ENCODE measurements at places on chromosomes 7 and 10.

GRCh38 chr10:69408318-69409175 is 8.2 kb downstream of the TACR2 start:
- DNase-seq = peak; percentile 94

- peak; percentile 52 for DNase-seq
Measured at GRCh38 chr10:95201736-95202135, 7.7 kb downstream of the ACSM6 start.

GRCh38 chr10:131231965-131232541 is 79.5 kb downstream of the TCERG1L start:
- DNase-seq = no peak

- DNase-seq = no peak
Measured at GRCh38 chr7:157923903-157924630, 587.3 kb downstream of the DNAJB6 start.

DNA sequence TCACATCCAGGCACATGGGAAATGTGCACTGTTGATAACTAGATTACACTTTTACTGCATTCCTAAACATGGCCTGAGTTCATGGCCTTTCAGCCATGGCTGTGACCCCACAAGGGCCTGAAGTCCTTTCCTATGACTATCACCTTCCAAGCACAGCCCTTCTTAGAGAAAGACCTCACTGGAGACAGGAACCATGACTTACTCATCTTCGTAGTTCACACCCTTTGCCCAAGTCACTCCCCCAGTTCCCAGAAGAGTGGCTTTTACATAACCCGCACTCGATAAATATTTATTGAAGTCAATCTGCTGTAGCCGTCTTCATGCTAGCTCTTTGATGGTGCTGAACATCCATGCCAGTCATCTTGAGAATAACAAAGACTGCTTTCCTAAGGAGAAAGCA is 632.5 kb upstream of the NRP1 start:
- DNase-seq = no peak

GRCh38 chr7:137564677-137565076 is 221.1 kb upstream of the PTN start:
- DNase-seq = no peak

- DNase-seq = no peak
Measured at GRCh38 chr7:51121931-51122425, 194.6 kb downstream of the COBL start.

- DNase-seq = no peak
Measured at GRCh38 chr10:111599943-111600342, 523.1 kb downstream of the ADRA2A start.

DNA sequence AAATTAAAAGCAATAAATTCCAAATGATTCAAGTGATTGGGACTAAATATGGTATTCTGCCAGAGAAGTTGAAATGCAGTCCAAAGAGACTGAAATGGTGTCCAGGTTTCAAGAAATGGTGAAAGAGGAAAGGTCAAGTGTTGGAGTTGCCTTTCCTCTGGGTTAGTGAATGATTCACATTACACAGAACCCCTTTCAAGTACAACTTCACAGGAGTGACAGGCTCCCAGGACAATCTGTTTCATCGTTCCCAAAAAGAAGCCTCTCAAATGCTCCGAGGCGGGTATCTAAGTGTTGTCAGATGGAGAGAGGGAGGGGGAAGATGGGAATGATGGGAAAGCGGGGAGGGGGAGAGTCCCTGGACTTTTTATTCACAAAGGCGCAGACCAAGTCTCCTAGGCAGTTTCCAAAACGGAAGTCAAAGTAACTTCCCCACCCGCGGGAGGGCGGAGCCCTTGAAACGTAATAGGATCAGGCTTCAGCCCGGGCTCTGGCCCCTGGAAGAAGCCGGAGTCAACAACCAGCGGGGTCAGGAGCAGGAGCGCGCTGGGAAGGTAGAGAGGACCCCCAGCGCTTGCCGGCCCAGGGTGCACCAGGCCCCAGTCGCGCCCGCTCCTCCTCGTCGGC is 754 bp downstream of the SLC25A13 start:
- peak; percentile 65 for DNase-seq

- DNase-seq = no peak
Measured at GRCh38 chr10:3757638-3758490, 27.1 kb downstream of the KLF6 start.

GRCh38 chr7:80287400-80288174 is 153.0 kb downstream of the GNAI1 start:
- no peak for DNase-seq

- no peak for DNase-seq
Measured at GRCh38 chr7:80703272-80703671, 64.8 kb downstream of the CD36 start.

- DNase-seq = no peak
Measured at GRCh38 chr10:19944911-19945663, 128.9 kb downstream of the PLXDC2 start.

GRCh38 chr10:4532467-4532866 is 293.5 kb upstream of the AKR1E2 start:
- peak; percentile 90 for DNase-seq

- DNase-seq = peak; percentile 13
Measured at GRCh38 chr10:22022257-22023032, 18.9 kb upstream of the DNAJC1 start.

GRCh38 chr10:77773631-77774426 is 136.2 kb upstream of the KCNMA1 start:
- no peak for DNase-seq

DNA sequence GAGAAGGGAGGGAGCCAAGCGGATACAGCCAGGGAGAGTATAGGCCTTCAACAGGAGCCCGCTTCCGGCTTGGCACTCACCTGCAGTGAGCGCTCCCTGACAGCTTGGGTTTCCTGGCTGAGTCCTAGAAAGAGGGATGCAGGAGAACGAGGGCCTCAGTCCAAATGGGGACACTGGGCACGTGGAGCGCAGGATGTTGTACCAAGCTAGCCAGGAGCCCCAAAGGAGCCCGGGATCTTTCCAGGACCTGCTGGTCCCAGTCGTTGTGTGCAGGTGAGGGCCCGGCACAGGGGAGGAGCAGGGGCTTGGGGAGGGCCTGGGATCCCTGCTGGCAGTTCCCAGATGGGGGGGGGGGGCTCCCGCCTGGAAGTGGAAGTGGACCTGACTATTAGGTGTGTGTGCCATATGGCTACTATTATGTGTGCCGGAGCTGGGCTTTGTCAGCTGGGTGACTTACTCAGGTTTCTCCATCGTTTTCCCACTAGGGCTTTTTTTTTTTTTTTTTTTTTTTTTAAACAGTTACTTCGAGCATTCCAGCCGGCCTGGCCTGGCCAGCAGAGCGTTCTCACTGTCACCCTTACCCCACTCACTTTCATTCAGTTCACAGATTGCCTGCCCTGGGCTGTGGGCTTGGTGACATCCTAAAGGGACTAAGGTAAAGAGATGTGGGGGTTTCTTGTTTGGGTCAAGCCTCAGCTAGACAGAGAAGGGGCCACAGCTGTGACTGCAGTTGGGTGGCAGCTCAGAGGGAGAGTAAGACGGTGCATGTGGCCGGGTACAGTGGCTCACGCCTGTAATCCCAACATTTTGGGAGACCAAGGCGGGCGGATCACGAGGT is 3.8 kb downstream of the AGAP3 start:
- no peak for DNase-seq

GRCh38 chr7:110771717-110772116 is 319.2 kb upstream of the LRRN3 start:
- DNase-seq = no peak

DNA sequence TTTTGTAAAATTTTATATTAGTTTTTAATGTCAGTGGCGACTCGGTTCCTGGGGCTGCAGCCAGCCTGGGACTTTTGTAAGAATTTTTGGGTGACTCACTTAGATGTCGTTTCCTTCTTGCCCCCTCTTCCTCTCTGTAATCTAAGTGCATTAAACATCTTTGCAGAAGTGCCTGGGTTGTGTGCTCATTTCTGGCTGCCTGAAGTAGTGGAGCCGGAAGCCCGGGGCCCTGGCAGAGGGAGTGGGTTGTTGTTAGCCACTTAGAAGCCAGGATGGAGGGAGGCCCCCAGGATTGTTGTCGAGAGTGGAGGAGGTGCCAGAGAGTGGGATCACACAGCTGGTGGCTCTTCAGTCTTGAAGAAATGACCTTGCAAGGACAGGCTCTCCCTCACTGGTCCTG is 11.0 kb upstream of the TRIM8 start:
- peak; percentile 72 for DNase-seq

GRCh38 chr7:95046494-95047240 is 139.3 kb downstream of the PPP1R9A start:
- DNase-seq = no peak

DNA sequence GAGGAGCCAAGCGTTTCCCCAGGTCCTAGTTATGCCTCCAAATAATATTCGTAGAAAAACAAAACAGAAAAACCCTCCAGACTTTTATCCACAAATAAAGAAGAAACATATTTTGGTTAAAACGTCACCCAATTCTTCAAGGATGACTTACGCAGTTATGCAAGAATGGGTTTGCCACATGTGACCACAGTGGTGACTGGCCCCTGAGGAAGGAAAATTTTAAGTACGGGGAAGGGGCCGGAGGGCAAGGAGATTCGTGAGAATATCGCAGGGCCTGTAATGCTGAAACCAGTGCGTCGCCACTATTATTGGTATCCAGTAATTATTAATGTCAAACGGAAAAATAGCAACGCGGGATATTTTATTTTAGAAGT is 537 bp upstream of the MRPS24 start:
- peak; percentile 96 for DNase-seq

DNA sequence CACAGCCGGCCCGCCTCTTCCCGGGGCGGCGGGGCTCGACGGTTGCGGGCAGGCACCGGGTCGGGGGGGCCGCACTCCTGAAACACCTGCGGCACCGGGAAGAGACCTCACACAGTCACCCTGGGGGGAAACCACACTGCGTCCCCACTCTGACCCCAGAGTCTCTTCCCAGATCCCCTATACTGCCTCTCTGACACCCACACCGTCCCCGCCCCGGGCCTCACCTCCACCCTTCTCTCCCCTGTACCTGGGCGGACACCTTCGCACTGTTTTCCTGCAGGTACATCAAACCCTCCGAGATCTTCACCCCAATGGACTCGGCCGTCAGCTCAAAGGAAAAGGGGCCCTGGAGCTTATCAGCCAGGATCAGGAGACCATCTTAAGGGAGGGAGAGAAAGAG is 3.4 kb upstream of the GAL3ST4 start:
- no peak for DNase-seq

GRCh38 chr10:74194545-74194944 is 43.5 kb downstream of the ADK start:
- no peak for DNase-seq

- DNase-seq = no peak
Measured at GRCh38 chr10:122348935-122349361, 25.6 kb upstream of the PLEKHA1 start.

DNA sequence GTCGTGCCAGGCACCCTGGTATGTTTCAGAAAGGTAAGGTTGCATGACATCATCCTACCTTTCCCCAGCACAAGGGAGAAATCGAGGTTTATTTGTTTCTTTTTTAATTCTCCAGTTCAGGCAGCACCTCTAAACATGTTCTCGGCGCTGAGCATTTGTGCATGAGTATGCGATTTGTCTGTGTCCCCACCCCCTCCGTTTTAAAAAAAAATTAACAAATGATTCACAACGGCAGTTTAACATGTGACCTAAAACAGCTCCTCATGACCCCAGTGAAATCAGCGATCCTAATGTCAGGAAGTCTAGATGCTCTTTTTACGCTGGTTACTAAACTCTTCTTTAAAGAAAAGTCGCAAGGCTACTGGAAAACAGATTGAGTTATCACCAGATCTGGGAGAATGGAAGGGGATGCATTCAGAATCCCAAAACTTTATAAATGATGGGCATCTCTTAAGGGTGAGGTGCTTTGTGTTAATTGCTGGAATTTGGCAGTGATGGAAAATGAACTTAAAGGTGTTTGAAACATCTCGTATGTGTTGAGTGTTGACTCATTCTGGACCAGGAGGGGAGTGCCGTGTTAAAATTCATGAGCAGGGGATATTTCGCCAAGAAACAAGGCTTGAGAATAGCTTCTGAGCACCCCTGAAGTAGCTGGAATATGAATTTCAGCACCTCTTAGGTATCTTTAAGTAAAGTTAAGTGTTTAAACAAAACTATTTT is 106.8 kb upstream of the PDCD4 start:
- DNase-seq = no peak

- peak; percentile 65 for DNase-seq
Measured at GRCh38 chr7:101164071-101164840, 1.1 kb downstream of the VGF start.

GRCh38 chr10:73973427-73973826 is 24.5 kb upstream of the VCL start:
- no peak for DNase-seq

DNA sequence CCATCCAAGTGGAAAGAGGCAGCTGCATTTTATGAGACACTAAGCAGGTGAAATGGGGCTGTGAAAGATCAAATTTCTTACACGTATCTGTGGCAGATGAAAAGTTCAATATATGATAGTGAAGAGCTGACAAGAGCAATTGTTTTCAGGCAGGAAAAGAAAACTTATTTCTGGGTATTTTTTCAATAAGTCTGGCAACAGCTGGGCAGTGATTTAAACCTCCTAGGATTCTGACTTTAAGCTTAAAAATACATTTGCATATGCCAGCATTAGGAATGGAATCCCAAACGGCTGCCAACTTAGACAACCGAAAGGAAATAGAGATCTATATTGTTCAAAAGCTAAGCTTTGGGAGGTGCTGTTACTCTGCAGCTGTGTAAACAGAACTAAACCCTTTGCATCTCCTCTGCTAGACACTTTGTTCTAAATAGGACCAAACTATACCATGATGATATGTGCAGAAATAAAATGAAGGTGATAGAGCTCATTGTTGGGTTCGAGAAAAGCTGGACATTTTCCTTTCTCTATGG is 26.1 kb downstream of the DYNC1I1 start:
- no peak for DNase-seq

GRCh38 chr10:33482486-33482885 is 148.0 kb upstream of the NRP1 start:
- no peak for DNase-seq

Data from AG10803 (cell line).